ENCODE measurements at places on chromosomes 7 and 10.
A peak's percentile ranks its signal among the peaks of the same experiment; 100 is the strongest.

DNA sequence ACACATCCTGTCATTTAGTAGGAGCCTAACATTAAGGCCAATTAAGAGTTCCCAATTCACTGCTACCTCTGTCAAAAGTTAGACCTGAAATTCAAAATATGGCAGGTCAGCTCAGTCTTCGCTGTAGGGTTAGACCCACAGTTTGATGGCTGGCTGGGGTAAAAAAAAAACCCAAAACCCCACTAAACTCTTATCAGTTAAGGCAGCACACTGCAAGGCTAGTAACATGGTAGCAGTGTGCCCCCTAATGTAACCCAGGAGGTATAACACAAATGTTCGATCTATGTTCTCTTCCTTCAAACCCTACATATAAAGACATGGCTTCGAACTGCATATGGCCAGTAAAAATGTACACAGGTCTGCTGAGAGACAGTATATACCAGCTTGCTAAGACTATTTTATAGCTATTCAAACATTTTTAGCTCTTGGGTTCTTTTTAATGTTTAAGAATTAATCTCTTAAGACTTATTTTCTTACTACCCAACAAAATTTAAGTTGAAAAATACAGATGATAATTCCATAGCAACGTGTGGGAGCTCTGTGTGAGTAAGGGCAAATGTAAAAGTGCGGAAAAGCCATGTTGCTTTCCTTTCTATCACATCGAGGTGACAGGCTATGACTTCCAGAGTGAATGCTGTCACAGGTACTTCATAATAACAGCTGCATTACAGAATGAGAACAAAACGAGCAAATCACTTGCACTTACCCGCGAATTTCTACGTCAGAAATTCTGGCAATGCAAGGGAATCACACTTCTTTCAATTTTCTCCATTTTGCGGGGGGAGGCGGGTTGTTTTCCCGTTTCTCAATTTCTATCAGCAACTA lies 168.4 kb upstream of the IMMP2L start:
- no peak for DNase-seq

GRCh38 chr10:70535001-70535400 lies 56.4 kb downstream of the PALD1 start:
- DNase-seq: no peak

- no peak for DNase-seq
Observed at GRCh38 chr7:84565345-84566074, 370.9 kb upstream of the SEMA3A start.

- no peak for DNase-seq
Observed at GRCh38 chr10:122530177-122530576, 30.4 kb upstream of the DMBT1 start.

DNA sequence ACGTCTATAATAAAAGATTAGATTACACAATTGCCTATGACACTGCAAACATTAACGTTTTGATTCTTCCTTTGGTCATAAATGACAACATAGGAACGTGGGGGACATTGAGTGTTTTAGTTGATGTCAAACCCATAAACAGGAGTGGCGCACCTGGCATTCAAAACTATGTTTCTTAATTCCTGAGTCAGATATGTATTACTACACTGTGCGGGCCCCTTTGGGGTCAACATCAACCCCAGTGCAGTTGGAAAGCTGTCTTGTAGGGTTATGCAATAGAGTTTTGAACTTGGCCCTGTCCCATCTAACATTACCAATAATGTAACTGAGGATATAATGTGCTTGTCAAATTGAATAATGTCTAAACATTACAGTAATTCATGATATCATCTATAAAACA lies 156.5 kb downstream of the CSTF2T start:
- DNase-seq: no peak

DNA sequence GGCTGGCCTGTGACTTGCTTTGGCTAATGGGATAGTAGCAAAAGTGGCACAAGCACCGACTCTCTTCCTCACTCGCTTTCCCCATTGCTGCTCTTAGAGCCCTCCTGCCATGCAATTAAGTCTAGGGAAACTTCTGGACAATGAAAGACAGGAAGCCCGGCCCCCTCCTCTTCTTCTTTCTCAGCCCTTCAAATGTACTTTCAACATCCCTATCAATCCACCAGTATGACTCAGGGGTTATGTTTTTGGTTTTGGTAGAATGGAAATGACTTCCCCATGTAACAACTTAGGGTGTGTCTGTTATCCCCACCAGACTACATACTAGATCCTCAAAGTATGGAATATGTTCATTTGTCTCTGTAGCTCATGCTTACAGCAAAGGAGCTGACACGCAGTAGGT lies 139.0 kb upstream of the GDF10 start:
- no peak for DNase-seq

GRCh38 chr10:29959586-29959985 lies 99.8 kb downstream of the JCAD start:
- DNase-seq: no peak

DNA sequence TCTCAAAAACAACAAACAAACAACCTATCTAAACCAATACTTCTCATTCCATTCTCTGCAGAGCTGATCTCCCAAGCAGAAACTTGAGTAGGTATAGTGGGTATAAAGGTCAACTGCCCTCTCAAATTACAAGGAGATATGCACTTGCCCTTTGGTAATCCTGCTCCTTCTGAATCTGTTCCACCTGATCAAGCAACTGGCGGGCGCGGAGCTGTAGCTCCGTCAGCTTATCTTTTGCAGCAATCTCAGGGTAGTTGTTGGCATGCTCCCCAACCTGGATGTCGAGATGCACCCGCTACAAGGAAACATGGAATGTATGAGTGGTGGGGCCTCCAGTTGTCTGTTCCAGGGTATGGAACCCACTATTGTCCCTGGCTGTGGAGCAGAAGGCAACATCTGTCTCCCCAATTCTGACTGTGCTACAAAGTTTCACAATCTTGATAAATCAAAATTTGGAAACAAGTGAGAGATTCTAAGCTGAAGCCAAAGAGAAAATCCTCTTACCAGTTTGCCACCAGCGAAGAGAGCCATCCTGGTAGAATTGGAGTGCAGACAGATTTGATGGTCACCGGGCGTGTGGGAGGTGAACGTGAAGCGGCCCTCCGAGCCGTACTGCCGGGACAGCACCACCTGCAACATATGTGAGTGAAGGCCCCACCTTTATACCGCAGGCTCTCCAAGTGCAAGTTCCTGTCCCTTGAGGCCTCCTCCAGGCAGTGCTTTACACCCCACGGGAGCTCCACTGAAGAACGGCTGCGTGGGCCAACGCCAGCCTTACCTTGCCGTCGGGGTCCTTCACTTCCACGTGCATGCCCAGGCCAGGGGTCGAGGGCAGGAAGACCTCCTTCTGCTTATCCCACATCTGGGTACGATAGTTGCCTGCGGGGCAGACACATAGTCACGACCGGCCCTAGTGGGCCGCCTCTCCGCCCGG lies 819 bp downstream of the TMED4 start:
- DNase-seq: peak; percentile 55

GRCh38 chr10:7243873-7244272 lies 167.0 kb downstream of the SFMBT2 start:
- DNase-seq: no peak

DNA sequence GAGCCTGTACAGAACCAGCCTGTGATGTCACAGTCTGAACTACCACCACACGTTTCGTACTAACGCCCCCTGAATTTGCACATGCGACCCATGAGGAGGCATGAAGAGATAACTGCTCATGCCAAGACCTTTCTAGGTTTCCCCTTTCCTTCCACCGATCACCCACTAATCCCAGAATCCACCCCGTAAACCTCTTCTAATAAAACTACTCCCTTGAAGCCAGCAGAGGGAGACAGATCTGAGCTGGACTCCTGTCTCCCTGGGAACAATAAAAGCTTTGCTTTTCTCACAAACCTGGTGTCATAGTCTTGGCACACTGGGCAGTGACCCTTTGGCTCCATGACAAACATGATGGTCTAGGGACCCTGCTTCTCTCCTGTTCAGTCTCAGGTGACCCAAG lies 144.5 kb downstream of the FRMD4A start:
- no peak for DNase-seq

GRCh38 chr7:106418094-106418493 lies 133.3 kb upstream of the NAMPT start:
- no peak for DNase-seq

DNA sequence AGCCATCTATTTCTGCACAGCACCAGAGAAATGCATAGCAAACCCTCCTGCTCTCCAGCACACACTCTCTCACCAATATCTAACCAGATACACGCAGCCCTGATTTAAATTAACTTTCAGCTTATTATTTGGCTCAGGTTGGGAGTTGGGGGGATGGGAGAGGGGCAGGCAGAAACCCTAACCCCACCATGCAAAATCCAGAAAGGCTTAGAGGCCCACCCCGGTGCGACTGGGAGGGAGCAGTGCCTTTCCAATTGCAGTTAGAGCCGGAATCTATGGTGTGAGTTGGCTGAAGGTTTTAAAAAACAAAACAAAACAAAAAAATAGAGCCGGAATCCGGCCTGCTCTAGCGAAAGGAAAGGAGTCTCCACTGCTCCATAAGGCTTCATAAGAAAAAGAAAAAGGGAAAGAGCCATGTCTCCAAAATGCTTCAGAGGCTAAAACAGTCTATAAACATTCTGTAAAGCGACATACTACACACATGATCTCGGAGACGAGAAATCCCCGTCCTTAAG lies 2.9 kb downstream of the IGF2BP3 start:
- no peak for DNase-seq

DNA sequence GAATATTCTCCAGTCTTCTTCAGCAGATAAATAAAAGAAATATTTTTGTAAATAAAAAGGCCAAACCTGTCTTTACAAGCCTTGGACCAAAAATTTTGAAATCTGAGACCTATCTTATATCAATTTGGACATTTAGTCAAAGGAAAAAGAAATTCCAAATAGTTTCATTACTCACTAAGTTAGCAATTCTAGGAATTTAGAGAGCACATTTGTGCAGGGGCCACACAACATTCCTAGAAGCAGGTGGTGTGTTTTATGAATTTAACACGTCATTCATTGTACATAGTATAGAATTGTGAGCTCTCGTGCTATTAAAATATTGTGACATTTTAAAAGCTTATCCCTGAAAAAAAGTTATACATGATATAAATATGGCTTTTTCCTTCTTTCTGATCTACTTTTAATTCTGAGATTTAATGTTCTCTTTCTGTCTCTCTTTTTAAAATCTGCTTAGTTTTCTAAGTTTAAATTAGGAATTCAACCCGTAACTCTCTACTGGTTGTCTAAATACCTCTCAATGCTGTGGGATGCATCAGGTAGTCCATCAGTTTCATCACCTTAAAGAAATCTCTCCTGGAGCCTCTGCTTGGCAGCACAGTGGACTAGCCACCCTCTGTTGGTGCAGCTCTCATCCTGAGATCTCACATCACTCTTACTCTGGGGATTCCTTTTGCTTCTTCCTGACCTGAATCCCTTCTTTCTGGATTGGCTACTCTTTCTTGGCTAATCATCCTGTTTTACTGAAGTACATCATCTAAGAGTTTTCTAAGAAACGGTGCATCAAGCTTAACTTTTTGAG lies 124.5 kb downstream of the SEMA3E start:
- no peak for DNase-seq

DNA sequence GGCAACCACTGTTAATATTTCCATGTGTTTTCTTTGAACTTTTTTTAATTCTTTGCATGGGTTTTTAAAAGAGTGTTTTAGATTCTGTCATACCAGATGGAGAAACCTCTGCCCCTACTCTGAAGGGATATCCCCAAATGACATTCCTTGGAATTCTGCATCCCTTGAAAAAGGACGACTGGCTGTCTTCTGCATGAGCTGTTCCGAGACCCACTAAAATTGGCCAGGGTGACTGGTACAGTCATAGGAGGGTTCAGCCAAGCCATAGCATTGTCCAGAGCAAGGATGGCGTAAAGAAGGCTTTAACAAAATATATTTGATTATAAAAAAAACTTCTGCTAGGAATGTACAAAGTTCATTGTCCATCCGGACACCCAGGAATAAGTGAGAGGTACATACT lies 952.9 kb downstream of the NRG3 start:
- no peak for DNase-seq

DNA sequence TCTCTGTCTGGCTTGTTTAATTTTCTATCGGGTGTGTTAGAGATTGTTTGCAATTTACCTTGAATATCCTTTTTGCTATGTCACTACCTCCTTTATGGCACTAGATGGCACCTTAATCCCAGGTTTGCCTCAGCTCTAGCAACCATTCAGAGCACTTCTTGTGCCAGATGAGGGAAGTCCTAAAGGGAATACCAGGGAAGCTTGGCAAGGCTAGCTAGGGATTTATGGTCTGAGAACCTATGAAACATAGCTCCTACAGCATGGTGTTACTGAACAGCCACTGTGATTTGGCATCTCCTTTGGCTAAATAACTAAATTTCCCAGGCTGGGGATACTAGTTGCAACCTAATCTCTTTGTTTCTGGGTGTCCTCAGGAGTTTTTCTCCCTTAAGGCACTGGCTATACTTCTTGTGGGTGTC lies 69.0 kb upstream of the VOPP1 start:
- DNase-seq: peak; percentile 25

DNA sequence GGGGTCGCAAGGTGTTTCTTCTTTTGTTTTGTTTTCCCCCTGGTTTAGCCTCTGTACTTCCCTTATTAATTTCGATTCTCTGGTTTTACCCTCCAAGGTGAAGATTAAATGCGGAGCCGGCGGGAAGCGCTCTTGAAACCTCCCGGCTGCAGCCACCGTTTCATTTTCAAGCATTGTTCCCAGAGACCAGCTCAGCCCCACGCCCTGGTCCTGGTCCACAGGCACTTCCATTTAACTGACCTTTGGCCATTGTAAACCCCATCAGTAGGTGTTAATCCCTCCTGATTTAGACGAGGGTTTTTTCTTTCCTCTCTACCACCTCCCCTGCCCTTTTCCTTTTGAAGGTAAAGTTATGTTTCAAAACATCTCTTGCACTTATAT lies 39.2 kb upstream of the ENO4 start:
- DNase-seq: no peak

DNA sequence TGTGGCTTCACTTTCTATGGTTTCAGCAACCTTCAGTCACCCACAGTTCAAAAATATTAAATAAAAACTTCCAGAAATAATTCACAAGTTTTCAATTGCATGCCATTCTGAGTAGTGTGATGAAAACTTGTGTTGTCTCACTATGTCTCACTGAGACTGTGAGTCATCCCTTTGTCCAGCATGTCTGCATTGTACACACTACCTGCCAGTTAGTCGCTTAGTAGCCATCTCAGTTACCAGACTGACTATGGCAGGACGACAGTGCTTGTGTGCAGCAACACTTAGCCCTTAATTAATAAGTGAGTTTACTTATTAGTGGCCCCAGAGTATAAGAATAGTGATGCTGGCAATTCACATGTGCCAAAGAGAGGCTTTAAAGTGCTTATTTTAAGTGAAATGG lies 22.5 kb downstream of the CCDC186 start:
- DNase-seq: no peak

- no peak for DNase-seq
Observed at GRCh38 chr7:137757146-137757925, 89.4 kb downstream of the DGKI start.

Measured in activated CD4-positive, alpha-beta T cell treated with anti-CD3 and anti-CD28 coated beads, Interleukin-2, amount 50 U/mL, for 48 hours (primary cell).